ENCODE measurements at places on chromosomes 11 and 22. TPM values are rescaled to one million over a fixed set of nuclear protein-coding genes. Genes with fewer than 3 reads are reported as not detected.

UBQLN3 gene
- not detected for total RNA-seq

EMID1 gene
- not detected for total RNA-seq

SPDYC gene
- total RNA-seq: not detected

C11orf91 gene
- total RNA-seq: 0.32 TPM

PKDREJ gene
- total RNA-seq: not detected

PIWIL4 gene
- total RNA-seq: 0.32 TPM

OR8D4 gene
- total RNA-seq: under 0.01 TPM

UPK3A gene
- not detected for total RNA-seq

DEPDC5 gene
- 12.6 TPM for total RNA-seq

MUC5B gene
- not detected for total RNA-seq

CHADL gene
- 0.97 TPM for total RNA-seq

GAB4 gene
- total RNA-seq: not detected

VSIG10L2 gene
- total RNA-seq: not detected

NPTXR gene
- total RNA-seq: 0.32 TPM

POTEH gene
- not detected for total RNA-seq

FAM83F gene
- not detected for total RNA-seq

CARD10 gene
- 27.5 TPM for total RNA-seq

MYOD1 gene
- not detected for total RNA-seq

SCGB1D2 gene
- total RNA-seq: not detected

NLRP14 gene
- 0.15 TPM for total RNA-seq

FIBIN gene
- 0.32 TPM for total RNA-seq

GCAT gene
- 57.2 TPM for total RNA-seq

OSBP gene
- total RNA-seq: 26.6 TPM

TMEM184B gene
- total RNA-seq: 19.6 TPM

SYT13 gene
- total RNA-seq: not detected

SCARF2 gene
- total RNA-seq: 14.9 TPM

ANO1 gene
- total RNA-seq: 0.15 TPM

SNX32 gene
- 1.9 TPM for total RNA-seq

SLC22A6 gene
- not detected for total RNA-seq

C11orf98 gene
- 38.7 TPM for total RNA-seq

SHANK2 gene
- not detected for total RNA-seq

GLYATL2 gene
- total RNA-seq: not detected
